ENCODE measurements at places on chromosomes 2 and 18.

DNA sequence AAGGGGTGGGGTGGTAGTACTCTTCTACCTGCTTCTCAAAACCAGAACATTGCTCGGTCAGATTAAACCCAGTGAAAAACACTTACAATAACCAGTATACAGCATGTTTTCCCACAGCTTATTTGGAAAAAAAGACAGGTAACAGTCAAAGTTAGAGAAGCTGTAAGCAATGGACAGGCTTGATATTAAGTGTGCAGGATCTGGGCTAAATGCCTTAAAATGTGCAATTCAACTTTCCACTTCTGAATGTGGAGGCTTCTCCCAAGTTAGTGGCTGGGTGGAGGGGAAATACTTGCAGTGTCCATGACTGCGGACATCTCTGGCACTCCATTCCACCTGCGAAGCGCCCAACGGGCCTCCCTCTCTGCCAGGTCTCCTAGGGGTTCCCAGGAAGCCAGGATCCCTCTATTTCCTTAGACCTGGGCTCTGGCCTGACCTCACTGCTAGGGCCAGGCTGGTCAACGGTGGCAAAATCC lies 5.3 kb downstream of the ZEB2 start:
- DNase-seq: no peak

DNA sequence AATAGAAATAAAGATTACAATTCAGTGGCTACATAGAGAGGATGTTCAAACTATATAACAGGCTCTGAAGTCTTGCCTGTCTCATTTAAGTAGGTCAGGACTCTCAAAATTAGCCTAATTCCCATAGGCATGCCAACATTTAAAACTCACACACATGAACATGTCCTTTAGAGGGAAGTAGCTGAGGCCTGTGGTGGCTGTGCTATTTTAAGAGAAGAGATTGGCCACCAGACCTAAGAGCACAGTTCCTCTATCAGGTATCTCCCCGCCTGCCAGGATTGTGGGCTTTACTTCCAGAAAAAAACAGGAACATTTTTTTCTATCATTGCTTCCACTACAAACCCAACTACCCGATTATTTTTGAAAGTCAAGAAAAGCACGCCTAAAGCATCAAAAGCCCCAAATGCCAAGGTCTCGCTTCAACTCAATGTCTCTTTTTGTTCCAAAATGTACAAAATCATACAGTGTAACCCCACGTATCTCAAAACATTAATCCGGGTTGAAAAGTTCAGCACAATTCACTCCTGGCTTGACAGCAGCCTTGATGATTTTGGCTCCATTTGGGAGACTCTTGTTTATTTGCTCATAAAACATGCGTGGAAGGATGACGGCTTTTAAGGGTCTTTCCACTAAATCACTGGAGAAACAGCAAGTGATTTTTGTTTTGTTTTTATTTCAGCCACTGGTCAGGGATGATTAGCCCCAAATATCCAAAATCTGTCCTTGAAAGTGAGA lies 15.3 kb downstream of the FHL2 start:
- no peak for DNase-seq

DNA sequence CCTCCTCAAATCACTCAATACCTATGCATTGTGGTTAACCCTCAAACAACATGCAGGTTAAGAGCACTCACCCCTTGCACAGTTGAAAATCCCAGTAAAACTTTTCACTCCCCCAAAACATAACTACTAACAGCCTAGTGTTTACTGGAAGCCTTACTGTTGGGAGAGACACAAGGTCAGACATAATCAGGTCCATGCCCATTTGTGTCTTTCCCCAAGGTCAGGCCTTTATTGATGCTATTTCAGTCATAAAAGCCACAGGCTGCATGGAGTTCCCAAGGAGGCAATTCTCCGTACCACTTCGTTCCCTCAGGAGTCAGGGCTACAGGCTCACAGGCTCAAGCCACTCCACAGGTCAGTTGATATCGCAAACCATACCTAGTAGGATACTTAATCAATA lies 180.2 kb downstream of the NCK2 start:
- no peak for DNase-seq

GRCh38 chr2:83961512-83961911 lies 497.6 kb downstream of the SUCLG1 start:
- DNase-seq: no peak

GRCh38 chr2:204545861-204546735 lies 823 bp downstream of the PARD3B start:
- DNase-seq: no peak

DNA sequence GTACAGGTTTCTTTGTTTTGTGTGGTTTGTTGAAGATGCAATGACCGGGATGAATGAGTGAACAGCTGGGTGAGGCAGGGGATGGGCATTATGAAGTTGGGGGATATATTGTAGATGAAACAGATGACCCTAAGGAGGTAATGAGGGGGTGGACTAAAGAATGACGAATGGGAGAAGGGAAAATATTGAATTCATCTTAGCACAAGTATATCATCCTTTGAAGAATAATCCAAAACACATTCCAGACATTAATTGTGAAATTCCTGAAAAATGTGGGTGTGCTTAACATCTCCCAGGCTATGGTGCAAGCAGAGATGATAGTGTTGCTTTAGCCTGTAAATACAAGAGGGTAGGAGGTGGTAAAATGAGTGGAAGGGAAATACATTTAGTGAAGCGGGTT lies 5.8 kb downstream of the CRIM1 start:
- DNase-seq: peak; percentile 37

GRCh38 chr18:28468901-28469300 lies 292.0 kb upstream of the CDH2 start:
- DNase-seq: no peak

DNA sequence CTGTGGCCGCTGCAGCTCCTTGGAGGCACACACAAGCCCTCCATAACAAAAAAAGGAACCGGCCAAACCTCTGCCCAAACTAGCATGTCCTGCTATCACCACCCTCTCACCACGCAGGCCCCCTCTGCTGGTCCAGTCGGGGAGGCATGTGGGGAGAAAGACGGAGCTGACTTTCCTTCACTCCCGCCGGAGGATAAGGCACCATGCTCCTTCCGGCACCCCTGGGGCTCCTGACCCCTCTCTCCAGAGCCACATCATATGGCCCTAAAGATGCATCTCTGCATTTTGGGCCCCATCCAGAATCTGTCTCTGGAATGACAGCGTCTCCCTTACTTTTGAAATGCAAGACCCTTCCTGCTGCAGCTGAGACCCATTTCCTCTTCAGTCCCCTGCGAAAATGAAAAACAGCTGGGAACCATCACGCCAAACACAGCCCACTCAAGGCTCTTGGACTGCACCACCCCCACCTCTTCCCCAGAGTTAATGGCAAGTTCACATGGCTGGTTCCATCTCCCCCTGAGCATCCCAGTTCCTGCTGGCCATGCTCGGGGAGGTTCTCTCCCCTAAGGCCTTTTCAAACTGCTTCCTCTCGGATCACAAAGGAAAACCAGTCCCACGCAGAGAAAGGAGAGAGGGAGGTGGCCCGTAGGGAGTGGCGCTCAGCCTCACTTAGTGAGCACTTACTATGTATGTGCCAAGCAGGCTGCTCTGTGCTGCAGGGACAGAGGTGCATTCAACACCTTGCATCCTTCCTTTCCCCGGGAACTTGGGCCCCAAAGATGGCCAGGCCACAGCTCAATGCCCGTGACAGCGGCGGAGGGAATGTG lies 35.2 kb upstream of the MLPH start:
- DNase-seq: no peak

GRCh38 chr2:232772531-232772930 lies 3.8 kb downstream of the KCNJ13 start:
- DNase-seq: no peak

- DNase-seq: no peak
Observed at GRCh38 chr2:206163251-206163880, 3.7 kb downstream of the EEF1B2 start.

- no peak for DNase-seq
Observed at GRCh38 chr2:148586522-148587128, 57.9 kb upstream of the EPC2 start.

GRCh38 chr2:121191191-121192170 lies 93.5 kb downstream of the TFCP2L1 start:
- no peak for DNase-seq

- DNase-seq: no peak
Observed at GRCh38 chr2:54012538-54013141, 41.8 kb upstream of the PSME4 start.

- no peak for DNase-seq
Observed at GRCh38 chr18:75142677-75143076, 66.3 kb downstream of the PTGR3 start.

- no peak for DNase-seq
Observed at GRCh38 chr2:137947032-137947727, 17.1 kb upstream of the HNMT start.

DNA sequence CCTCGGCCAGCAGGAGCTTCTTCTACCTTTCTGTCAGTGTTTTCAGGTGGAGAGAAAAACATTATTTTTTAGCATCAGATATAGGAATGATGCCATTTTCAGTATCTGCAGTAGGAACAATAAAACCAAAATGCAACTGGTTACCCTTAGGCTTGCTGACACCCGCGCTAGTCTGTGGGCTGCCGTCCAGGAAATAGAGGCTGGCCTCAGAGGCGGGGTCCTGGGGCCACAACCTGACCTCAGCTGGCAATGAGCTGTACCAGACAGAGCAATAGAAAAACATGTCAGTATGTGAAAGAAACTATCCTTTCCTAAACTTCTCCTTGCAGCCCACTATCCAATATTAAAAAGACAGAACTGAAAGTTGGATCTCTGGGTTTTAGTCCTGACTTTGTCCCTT lies 4.6 kb upstream of the ST6GAL2 start:
- no peak for DNase-seq

GRCh38 chr2:54572636-54573536 lies 116.8 kb downstream of the SPTBN1 start:
- no peak for DNase-seq

GRCh38 chr2:33288011-33288410 lies 188.4 kb upstream of the RASGRP3 start:
- no peak for DNase-seq

GRCh38 chr18:22624176-22624575 lies 206.5 kb upstream of the CTAGE1 start:
- DNase-seq: no peak

DNA sequence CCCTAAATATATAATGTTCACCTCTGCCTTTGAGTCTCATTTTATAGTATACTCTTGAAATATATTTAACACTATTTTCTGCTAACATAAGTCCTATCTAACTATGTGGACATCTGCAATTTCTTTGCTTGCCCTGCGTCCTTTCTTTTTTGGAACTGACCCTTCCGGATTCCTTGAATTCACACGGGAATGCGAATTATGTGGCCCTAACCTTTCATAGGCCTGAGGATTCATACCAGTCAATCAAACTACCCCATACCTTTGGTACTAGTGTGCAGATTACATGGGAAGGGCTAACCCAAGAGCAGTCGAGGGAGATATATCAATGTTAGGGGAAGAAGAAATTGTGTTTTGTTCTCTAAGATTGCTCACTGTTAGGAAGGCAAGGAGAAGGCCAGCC lies 56.4 kb downstream of the NRXN1 start:
- no peak for DNase-seq

DNA sequence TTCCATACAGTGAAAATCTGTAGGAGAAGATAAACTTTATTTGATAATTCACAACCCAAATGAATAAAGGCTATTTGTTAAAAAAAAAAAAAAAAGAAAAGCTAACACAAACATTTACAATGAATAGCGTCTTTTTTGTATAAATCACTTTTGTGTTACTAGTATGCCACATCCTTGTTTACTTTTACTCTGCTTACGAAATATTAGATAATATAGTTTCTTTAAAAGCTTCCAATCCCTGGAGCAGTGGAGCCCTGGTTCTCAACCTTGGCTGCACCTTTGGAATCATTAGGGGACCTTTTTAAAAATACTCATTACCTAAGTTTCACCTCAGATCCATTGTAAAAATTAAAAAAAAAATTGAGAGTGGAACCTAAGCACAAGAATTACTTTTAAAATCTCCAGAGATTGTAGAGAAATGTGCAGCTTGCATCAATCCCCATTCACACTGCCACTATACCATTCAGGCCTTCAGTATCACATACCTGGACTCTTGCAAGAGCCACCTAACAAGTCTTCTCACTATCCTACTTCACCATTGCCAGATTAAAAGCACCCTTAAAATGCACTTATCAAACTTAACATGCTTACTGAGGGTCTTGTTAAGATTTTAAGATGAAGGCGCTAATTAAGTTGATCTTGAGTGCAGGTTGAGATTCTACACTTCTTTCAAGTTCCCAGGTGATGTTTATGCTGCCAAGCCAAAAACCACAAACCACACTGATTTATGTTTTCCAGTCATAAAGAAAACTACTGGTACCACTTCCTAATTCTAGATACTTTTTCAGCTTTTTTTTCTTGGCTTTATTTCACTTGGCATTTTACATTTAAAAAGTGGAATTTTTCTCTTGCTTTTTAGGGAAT lies 59.7 kb upstream of the ZC3H15 start:
- no peak for DNase-seq

GRCh38 chr2:85536479-85536878 lies 2.5 kb upstream of the MAT2A start:
- peak; percentile 64 for DNase-seq

GRCh38 chr2:28252311-28252710 lies 140.3 kb upstream of the FOSL2 start:
- DNase-seq: no peak

- DNase-seq: peak; percentile 82
Observed at GRCh38 chr18:48529796-48530195, 9.0 kb upstream of the CTIF start.

GRCh38 chr2:145677371-145677770 lies 1157.5 kb upstream of the ZEB2 start:
- DNase-seq: no peak

- DNase-seq: peak; percentile 4
Observed at GRCh38 chr2:71936076-71937030, 211.3 kb downstream of the CYP26B1 start.

DNA sequence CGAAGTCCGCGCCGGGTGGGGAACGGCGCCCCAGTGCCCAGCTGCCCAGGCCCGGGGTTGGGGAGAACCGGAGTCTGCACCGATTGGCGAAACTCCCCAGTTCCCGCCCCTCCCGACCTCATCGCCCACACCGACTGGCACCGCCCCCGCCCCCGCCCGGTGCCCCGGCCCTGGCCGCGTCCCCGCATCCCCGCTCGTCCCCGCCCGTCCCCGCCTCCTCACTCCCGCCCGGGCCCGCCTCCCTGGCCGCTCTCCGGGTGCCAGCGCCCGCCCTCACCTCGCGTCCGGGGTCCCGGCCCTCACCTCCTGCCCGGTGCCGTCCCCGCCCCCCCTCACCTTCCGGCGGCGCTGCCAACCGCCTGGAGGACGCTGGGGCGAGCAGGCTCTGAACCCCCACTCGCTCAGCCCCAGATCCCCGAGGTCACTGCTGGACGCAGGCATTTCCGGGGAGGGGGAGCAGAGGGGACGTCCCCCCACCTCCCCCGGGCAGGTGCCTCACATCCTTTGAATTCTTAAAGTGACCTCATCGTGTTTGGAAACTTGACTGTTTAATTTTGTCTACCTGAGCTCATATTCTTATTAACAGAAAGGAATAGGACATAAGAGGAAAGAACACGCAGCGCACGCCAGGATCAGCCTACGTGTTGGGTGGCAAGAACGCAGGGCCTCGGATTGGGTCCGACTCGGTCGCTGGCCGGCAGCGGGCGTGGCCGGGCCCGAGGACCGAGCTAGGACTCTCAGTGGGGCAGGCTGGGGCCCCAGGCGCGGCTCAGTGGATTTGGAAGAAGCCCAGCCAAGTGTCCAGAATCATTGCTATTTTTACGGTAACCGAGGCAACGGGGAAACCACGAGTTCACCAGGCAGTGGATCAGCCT lies at the start of gene FAM110C:
Gene FAM110C (minus strand): TSS at position 35 of the 875 bp plus-strand sequence. CDS start 120 bp downstream, outside the sequence.
- peak; percentile 31 for DNase-seq

GRCh38 chr2:71832844-71833243 lies 314.8 kb downstream of the CYP26B1 start:
- DNase-seq: no peak

- DNase-seq: no peak
Observed at GRCh38 chr2:111250448-111251030, 129.8 kb downstream of the BCL2L11 start.
